ENCODE measurements at places on chromosomes 7 and 10.

DNA sequence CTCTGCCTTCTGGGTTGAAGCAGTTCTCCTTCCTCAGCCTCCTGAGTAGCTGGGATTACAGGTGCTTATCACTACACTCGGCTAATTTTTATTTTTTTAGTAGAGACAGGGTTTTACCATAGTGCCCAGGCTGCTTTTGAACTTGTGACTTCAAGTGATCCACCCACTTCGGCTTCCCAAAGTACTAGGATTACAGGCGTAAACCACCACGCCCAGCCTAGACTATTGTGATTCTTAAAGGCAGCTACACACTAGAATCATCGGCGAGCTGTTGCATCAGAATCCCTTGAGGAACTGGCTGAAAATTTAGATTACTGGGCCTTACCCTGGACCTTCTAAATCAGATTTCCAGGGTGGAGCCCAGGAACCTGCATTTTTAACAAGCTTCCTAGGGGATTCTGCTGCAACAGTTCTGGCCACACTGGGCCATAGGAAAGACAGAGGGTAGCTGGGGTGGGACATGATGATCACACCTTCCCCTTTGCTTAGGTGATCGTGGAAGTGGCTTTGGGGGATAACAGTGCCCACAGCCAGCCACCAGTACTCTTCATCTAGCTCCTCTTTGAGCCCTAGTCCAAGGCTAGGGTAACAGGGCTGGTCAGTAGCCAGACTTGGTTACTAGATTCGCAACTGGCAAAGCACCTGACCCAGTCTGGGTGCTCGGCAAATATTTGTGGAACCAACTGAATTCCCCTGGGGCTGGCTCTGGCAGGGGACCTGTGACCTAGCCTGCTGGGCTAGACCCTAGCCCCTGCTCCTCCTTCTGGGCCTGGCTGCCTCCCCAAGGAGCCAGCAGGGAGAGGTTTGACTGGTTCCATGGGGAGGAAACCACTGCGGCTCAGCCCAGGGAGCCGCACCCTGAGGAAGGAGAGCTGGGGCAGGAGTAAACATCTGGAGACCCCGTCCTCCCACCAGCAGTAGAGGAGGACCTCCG is 67.1 kb upstream of the DUSP5 start:
- no peak for DNase-seq

GRCh38 chr7:91512958-91513357 is 248.7 kb downstream of the FZD1 start:
- no peak for DNase-seq

GRCh38 chr7:54529568-54529967 is 12.6 kb upstream of the VSTM2A start:
- DNase-seq: no peak

GRCh38 chr7:139034855-139035585 is 822 bp downstream of the ZC3HAV1L start:
- no peak for DNase-seq

DNA sequence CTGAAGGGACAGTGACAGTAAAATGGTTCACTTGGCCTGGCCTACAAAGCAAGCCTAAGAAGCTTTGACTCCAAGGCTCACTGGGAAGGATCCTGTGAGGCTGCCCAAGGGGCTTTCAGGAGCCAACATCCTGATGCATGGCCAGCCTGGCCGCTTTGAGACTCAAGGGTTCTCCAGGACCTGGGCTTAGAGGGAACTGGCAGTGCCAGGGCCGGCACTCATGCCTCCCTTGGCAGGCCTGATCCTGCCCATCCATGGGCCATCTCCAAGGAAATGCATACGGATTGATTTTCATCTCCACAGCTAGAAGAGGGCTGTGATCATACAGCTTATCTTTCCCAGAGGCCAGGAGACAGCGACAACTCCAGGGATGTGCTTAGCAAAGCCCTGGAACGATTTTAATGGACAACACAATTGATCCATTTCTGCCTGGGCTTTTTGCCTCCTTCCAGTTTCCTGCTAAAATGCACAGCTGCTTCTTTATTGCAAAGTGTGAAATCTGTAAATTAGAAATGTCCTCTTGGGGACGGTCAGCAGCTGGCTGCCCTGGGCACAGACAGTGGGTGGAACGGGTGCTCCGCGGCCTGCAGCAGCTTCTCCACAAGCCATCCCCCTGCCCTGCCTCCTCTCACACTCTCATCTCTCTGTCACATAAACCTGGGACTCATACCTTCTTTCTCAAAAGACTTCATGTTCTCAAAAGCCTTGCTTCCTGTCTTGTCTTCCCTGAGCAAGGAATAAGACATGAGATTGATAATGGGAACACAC is 288.5 kb downstream of the GRID1 start:
- DNase-seq: no peak

DNA sequence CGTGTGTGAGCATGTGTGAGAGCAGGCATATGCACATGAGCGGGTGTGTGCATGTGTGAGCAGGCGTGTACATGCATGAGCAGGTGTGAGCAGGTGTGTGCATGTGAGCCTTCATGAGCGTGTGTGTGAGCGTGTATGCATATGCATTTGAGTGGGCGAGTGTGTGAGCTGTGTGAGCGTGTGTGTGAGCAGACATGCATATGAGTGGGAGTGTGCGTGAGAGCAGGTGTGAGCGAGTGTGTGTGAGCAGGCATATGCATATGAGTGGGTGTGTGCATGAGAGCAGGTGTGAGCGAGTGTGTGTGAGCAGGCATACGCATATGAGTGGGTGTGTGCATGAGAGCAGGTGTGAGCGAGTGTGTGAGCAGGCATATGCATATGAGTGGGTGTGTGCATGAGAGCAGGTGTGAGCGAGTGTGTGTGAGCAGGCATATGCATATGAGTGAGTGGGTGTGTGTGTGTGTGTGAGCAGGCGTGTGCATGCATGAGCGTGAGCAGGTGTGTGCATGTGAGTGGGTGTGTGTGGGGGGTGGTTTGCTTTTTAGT is 30.7 kb downstream of the NKX6-2 start:
- no peak for DNase-seq

DNA sequence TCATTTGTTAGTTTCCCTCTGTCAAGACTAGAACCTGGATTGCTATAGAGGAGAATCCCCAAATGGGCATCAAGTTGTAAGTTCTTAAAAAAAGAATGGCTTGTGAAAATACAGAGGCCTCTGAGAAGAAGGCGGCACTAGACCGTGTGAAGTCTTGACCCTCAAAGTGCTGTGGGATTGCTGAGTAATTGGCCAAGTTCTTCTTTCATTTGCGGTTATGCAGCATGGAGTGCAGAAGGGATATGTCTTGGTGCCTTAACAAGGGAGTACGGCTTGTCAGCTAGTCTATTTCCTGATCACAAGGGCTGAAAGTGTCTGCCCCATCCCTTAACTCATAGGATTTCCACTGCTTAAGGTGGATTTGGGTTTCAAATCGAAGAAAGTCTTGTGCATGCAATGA is 81.2 kb downstream of the MKX start:
- DNase-seq: no peak

DNA sequence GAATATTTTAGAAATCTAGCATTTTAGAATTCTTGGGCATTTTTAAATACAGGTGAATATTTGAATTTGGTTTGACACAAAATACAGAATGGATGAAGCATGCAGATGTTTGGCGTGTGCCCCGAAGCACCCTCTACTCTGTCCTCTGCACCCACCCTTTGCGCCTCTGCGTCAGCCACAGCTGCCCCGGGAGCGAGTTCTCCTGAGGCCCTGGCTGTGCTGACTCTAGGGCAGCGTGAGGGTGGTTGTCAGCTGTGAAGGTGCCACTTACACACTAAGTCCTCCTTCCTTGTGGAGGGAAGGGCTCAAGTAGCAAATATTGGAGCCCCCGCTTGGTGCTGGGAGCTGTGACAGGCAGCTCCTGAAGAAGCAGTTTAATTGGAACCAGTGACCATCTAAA is 48.4 kb downstream of the DAGLB start:
- no peak for DNase-seq

GRCh38 chr7:1007901-1008300 is 24.9 kb downstream of the CYP2W1 start:
- DNase-seq: no peak

DNA sequence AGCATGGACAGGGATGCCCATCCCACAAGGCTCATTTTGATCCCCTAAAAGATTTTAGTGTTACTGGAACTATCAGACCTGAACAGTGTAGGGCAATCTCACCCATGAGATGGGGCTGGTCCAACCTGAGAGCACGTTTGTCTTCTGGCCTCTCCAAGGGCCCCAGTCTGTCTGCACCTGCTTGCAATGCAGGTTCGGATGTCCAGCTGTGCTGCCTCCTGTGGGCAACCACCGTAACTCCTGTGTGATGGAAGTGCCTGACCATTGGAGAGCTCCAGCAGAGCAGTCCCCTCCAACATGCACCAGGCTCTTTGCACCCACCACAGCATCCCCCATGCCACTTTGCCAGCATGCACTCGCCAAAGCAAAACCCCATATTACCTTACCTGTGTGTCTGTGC is 290.1 kb upstream of the KCND2 start:
- no peak for DNase-seq

DNA sequence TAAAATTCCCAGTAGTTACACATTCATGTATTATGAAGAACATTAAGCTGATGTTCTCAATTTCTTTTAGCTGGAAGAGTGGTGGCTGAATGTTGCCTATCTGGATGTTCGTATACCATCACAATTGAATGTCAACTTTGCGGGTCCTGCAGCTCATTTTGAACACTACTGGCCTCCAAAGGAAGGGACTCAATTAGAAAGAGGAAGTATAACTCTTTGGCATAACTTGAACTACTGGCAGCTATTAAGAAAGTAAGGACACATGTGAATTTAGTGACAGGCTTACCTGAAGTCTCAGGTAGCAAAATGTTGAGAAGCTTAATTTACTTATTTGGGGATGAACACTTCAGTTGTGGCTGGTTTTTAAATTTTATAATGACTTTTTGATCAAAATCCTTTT is 15.9 kb downstream of the CROT start:
- no peak for DNase-seq

GRCh38 chr7:68009716-68010115 is 1013.1 kb downstream of the TYW1 start:
- DNase-seq: no peak

GRCh38 chr7:121486590-121486989 is 90.5 kb upstream of the FAM3C start:
- DNase-seq: no peak

GRCh38 chr7:27518561-27519350 is 143.9 kb downstream of the HIBADH start:
- DNase-seq: no peak

GRCh38 chr10:112307358-112308124 is 24.3 kb downstream of the TECTB start:
- DNase-seq: no peak

DNA sequence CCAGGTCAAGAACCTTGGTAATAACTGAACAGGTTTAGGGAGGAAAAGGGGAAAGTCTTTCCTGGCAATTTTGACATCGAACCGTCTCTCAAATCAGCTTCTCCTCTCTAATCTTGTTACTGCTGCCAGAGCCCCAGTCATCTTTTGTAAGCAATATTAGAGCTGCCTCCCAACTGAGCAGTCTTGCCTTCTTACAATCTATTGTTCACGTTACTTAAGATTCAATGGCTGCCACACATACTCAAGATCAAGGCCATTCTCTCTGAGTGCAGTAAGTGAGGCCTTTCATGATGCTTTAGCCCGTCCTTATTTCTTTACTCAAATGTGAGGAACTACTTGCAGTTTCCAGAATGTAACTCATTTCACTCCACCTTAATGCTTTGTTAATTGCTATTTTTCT is 12.4 kb downstream of the NET1 start:
- no peak for DNase-seq

DNA sequence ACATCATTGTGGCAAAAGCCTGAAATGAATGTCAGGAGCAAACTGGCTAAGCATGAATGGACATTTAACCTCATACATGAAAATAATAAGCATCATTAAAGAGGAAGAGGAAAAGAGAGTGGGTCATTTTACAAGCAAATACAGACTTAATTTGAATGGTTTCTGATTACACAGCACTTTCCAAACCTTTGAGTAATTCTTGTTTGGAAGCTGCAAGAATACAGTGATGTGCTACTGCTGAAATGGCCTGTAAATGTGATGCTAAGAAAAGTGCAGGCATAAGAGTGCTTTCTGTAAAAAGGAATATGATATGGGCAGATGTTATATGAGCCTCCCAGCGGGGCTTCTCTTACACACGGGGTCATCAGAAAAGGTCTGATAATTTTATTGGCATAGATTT is 30.2 kb downstream of the TAS2R16 start:
- no peak for DNase-seq

DNA sequence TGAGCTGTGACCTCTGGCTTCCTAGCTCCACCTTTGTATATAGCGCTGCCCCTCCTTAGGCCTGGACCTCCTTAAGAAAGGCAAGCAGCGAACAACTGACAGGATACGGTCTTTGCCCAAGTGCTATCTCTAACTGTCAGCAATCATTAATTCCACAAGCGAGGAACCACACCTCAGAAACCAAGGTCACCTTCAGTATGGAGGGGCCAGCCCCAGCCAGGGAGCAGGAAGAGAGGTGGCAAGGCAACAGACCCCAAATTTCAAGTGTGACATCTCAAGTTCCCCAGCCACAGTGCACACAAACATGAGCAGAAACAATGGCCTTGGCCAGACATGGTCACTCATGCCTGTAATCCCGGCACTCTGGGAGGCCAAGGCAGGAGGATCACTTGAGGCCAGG is 4.8 kb upstream of the AOC1 start:
- DNase-seq: no peak

DNA sequence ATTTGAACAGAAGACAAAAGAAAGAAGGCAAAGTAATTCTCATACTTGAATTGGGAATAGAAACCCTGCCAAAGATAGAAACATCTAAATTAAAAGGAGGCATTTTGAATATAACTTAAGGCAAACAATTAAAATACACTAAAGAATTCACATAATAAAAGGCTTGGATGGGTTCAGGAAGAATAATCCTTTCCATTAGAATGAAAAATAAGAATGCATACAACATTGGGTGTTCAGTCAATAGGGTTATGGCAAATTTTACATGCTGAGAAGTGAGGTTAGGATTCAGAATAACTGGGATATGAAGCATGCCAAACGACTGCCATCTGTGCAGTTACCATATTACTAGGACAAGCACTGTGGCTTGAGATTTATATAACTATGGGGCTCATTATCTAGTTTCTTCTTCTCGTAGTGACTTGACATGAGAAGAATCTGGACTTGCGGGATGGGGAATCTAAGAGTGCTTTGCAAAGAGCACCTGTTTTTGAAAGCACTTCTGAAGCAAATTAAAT is 326.5 kb downstream of the THSD7A start:
- no peak for DNase-seq

- no peak for DNase-seq
These were observed 92.3 kb upstream of the KDM7A start for GRCh38 chr7:140269004-140269638.
